Right lobe of liver (tissue), 6 donors: ENCODE measurements at places on chromosomes 2 and 18. TPM values are rescaled to one million over a fixed set of nuclear protein-coding genes. Genes with fewer than 3 reads are reported as not detected.

GRCh38 chr2:106117882-106118684 lies 76.0 kb downstream of the UXS1 start:
- no peak overlapping the region for H3K27ac ChIP-seq
- no peaks in the 10 kb centered on the region for H3K4me1 ChIP-seq
- no peaks in the 10 kb centered on the region for H3K36me3 ChIP-seq
- no peak overlapping the region for H3K4me3 ChIP-seq

DNA sequence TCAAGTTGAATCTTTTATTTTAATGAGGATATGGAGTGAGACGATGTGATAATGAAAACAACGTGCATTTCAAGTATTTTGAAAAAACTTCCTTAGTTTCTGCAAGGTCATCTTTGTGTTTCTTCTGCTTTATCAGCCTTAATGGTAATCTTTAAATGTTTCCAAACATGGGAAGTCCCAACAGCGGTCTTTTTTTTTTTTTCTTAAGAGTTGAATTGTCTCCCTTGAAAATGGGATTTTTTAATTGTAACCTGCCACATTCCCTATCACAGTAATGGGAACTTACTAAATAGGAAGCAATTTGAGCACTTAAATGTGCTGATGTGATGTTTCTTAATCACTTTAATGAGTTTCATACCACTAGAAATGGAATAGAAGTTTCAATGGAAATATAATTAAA lies 45.8 kb downstream of the ATIC start:
- no peak overlapping the region for H3K4me3 ChIP-seq
- no peaks in the 10 kb centered on the region for H3K4me1 ChIP-seq
- no peaks in the 10 kb centered on the region for H3K27me3 ChIP-seq
- no peak overlapping the region for H3K27ac ChIP-seq
- peaks cover 28% of the 10 kb centered on the region for H3K36me3 ChIP-seq
- DNase-seq: no peak

The SERPINB11 gene
- not detected for total RNA-seq

The ASNSD1 gene
- 31.6 TPM for total RNA-seq

GRCh38 chr2:8312861-8313830 lies 368.7 kb upstream of the ID2 start:
- H3K4me1 ChIP-seq: peaks cover 8% of the 10 kb centered on the region
- no peak overlapping the region for H3K4me3 ChIP-seq
- DNase-seq: no peak
